GM23338 (cell line): ENCODE measurements at places on chromosomes 3 and 15.

GRCh38 chr15:68204361-68204760 is 771 bp downstream of the CALML4 start:
- no peak for DNase-seq

DNA sequence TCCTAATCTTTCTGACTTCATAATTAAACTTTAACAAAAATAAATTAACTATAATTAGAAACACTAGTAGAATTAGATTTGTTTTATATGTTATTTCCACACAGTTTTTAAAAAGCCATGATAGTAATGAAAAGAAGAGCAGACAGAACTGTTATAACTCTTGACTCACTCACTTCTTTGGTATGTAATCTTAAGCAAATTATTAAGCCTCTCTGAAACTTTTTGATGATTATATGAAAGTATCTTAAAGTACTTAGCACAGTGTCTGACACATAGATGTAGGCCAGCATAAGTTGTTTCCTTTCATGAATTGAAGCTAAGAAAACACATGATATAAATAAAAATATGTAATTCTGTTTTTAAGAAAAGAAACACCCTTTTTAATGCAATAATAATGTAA is 123.6 kb upstream of the MLF1 start:
- DNase-seq = no peak

GRCh38 chr3:46545818-46546630 is 20.1 kb downstream of the LRRC2 start:
- DNase-seq = peak; percentile 85

DNA sequence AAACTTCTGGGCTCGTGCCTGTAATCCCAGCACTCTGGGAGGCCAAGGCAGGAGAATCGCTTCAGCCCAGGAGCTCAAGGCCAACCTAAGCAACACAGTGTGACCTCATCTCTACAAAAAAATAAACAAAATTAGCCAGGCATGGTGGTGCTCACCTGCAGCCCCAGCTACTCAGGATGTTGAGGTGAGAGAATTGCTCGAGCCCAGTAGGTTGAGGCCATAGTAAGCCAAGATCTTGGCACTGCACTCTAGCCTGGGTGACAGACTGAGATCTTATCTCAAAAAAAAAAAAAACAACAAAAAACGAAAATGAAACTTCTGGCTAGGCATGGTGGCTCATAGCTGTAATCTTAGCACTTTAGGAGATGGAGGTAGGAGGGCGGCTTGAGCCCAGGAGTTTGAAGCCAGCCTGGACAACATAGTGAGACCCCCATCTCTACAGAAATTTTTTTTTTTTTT is 53.7 kb downstream of the PIK3CB start:
- DNase-seq = no peak

DNA sequence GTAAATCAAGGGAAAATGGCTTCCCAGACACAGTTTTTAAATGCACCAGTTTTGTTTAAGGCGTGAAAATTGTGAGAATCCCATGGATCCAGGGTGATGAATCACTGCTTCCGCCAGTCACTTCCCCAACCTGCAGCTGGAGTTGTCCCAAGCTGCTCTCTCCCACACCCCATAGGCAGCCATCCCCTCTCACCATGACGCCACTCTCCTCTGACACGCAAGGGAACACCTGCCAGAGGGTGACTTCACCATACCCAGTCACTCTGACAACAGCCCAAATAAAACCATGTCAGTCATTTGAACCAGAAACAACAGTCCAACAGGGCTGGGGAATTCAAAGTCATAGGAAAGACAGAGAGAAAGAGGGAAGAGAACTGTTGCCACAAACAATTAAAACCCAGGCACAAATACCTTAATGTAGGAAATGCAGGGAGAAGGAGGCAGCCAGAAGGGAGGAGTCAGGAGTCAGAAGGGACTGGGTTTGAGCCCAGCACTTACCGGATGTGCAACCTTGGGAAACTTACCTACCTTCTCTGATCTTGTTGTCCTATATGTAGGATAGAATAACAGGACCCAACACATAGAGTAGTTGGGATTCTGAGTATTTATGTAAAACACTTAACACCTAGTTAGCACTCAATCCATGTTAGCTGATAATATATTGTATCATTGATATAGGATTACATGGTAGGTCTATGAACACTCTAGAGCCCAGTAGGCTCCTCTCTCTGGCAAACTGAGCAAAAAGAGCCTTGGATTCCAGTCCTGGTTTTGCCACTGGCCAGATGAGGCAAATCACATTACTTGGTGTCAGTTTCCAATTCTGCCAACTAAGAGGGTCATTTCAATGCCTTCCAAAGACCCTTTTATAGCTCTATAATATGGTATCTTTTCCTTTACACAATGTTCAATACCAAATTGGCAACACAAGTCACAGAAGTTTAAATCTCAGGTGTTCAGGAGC is 326.3 kb upstream of the ICE2 start:
- peak; percentile 92 for DNase-seq

DNA sequence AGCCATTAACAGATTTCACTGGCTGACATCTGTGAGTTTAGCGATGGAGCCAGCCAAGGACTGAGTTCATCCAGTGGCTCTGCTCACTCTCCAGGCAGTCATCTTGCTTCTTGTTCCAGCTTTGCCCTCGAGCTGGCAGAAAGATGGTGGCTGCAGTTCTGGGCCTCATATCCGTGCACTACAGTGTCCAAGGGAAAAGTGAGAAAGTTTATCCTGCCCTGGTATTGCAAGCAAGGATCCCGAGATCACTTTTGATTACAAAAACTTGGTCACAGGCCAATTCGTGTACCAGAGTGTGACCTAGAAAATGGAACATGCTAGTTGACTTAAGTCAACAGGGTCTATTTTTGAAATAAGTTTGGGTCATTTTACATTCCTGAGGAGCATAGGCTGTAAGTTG is 288.0 kb upstream of the CHRM5 start:
- DNase-seq = no peak

GRCh38 chr15:68204776-68205557 is at the start of gene CALML4:
CALML4 (minus strand) TSS chr15:68205332; CDS start chr15:68205247, 85 bp downstream.
- DNase-seq = peak; percentile 42

DNA sequence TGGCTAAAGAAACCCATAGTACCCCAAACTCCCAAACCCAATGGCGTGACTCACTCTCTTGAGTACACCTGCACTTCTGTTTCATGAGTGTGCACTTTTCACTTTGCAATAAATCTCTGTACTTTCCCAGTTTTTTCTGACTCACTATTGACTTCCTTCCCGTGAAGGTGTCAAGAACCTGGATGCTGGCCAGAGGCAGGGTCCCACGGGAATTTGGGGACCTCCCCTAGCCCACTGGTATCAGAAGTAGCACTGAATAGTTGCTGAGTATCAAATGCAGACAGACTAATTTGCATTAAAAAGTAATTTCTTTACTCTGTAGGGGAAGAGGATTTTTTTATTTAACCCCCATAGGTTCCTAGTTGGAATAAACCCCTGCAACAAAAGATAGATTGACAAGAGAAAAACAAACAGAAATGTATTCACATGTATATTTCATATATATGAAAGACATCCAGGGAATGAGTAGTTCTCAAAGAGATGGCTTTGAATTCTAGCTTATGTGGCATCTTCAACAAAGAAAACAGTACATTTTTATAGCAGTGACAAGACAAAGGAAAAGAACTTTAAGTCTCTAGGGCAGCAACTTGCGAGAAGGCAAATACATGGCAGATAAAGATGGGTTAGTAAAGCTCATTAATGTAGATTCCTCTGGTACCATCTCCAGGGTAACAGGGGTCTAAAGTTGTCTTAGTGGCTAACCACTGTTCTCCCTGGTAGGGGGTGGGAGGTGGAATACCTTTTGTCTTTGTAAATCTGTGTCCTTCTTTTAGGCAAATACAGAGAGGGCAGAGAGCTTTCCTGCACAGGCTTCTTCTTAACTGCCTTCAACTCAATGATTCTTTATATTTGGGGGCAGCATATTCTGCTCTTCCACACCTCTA is 385.5 kb upstream of the PDZRN3 start:
- DNase-seq = peak; percentile 12

- no peak for DNase-seq
Observed at GRCh38 chr15:56042498-56042897, 49.1 kb upstream of the NEDD4 start.

DNA sequence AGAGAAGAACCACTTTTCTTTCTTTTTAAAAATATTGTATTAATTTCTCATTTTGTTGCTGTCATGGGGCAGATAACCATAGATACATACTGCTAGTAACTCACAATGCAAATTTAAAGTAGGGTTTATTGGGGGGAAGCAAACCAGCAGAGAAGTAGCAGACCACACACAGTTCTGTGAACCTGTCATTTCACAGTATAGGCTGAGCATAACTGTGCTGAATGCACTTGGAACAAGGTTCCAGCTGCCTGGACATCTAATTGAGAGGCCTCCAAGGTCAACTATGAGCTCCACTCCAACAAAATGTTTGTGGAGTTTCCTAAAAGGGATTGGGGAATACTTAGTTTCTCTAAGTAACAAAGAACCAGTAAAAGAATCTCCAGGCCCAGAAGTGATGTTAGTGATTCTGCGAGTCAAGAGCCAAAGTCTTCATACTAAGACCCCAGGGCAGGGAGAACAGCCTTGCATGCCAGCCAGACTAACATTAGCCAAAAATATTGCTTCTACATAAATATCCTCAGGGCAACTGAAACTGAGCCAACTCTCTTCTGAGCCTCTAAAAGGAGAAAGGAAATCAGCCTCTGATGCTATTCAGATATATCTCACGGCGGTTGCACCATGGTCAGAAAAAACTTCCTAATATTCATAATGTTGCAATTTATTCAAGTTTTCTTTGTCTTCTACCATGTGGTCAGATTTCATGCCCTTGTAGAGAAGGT is 856.4 kb upstream of the ALCAM start:
- DNase-seq = no peak

DNA sequence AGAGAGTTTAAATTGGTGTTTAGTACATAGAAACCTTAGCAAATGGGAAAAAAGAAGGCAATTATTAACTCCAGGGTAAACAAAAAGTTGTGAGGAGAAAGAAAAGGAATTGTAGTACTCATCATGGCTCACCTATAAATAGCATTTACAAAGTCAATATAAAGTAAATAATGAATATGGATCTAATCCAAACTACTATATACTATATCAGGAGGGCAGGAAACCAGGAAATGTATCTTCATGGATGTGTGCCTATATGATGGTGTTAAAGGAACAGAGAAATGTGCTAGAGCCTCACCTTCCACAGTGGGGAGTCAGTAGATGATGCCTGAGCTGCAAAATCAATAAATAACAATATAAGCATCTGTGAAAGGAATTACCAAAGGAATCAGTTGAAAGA is 208.9 kb downstream of the FAM43A start:
- no peak for DNase-seq

GRCh38 chr15:29687939-29688505 is 134.2 kb downstream of the TJP1 start:
- DNase-seq = no peak

DNA sequence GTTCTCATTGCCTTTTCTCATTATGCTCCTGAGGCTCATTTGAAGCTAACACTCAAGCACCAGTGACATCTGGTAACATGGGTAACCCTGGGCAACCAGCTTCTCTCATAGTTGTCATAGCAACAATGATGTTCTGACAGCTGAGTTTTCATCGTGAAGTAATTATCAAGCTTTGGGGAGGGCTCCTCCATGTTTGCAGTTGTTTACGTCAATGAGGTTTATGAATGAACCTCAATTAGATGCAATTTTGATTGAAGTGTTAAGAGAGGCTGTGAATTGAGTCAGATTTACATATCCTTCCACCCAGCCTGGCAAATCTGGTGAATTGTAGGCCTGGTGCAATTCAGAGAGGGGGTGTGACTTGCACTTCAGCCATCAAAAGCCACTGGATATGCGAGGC is 119.3 kb upstream of the CHD2 start:
- peak; percentile 21 for DNase-seq

DNA sequence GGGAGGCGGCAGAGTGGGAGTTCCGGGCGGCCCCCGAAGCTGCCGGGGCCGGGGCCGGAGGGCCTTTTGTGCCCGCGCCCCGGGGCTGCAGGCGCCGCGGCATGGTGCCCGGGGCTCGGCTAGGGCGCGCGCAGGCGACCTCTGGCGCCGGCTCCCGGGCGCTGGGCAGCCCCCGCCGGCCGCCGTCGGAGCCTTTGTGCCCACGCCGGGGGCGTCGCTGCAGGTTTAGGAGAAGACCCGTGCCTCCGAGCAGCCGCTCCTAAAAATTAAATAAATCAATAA is 299 bp downstream of the PAQR9 start:
- no peak for DNase-seq

DNA sequence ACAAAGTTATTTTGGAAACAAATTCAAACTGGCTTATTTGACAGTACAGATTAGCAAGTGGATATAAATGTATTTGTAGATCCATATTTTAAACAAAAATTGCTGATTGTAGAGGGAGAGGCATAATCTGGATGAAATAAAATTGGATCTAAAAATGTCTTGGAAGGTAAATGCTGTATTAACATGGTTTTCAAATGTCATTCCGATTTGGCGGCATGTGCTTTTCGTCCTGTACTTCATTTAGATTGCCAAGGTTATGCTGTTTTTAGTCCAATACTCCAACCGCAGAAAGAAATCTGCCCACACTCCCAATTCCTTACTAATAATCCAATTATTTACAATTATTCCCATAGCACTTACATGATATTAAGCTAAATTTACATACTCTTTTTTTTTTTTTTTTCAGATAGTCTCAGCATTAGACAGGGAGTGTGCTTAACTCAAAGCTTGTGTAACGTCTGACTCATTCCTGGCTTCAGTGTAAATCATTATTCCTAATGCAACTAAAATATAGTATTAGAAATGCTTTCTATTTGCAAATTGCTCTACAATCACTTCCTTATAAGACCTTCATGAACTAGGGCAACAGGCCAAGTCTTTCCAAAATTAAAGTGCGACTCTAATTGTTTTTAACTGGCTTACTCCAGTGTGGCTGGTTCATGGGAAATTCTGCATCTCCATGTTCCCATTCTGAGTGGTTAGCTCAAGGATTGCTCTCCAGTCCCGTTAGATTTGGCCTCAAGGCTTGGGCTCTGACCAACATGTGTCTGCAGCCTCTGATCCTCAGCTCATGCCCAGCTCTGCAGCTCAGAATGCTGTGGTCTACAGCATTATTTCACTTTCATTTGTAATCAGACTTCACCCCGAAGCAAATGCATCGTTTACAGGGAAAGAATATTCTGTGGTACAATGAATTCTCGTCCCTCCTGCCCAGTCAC is 103.9 kb downstream of the FBN1 start:
- no peak for DNase-seq
